ENCODE measurements at places on chromosomes 6 and 20.

DNA sequence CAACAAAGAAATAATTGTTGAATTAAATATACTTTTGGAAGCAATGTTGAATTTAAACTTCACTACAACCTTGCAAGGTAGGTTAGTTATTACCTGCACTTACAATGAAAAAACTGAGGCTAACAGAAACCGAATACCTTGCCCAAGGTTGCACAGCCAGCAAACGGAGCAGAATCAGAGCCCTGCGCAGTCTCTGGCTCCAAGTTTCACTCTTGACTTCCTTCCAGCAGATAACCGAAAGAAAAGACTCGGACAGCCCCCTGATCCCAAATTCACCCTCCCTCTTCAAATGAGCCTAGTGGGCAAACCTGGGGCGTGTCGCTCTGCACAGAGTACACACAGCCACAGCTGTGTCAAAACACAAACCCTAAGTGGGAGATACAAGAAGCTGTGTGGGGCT is 72.1 kb upstream of the FOXQ1 start:
- DNase-seq: no peak

- no peak for DNase-seq
Observed at GRCh38 chr6:112253841-112254816, at the start of gene LAMA4. Gene LAMA4, minus strand, starts transcription at chr6:112254567. Its CDS starts 417 bp downstream, at chr6:112254150.

DNA sequence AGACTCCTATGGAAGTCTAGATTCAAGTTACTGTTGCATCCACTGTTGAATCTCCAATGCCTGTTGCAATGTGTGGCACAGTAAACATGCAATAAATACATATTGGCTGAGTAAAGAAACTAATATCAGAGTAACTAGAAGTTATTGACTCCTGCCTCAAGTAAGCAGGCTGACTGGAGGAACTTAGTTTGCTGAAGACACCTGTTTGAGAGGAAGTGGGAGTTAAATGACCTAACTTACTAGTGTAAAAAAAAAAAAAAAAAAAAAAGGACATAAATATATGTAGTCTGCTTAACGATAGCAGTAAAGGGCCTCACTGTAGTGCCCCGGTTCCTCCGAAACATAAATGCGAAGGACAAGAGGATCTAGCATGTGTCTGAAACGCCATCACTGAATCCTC is 249.8 kb upstream of the PRDM1 start:
- no peak for DNase-seq

- DNase-seq: no peak
Observed at GRCh38 chr20:56605261-56605996, 23.7 kb upstream of the TFAP2C start.

DNA sequence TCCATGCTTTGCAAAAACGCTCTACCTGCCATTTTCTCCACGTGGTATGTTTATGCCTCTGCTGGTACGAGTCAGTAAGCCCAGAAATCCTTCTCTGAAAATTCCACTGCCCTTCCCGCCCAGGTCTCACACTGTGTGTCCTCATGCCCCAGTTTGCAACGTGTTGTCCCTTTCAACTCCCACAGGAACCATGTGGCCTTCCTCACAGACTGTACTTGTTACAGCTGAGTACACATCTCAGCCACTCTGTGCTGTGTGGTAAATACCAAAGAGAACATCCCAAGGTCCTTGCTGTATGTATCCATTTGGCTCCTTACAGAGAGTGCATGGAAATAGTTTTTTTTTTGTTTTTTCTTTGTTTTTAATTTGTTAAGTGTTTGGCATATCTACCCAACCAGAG is 56.9 kb downstream of the RTN4IP1 start:
- DNase-seq: no peak

DNA sequence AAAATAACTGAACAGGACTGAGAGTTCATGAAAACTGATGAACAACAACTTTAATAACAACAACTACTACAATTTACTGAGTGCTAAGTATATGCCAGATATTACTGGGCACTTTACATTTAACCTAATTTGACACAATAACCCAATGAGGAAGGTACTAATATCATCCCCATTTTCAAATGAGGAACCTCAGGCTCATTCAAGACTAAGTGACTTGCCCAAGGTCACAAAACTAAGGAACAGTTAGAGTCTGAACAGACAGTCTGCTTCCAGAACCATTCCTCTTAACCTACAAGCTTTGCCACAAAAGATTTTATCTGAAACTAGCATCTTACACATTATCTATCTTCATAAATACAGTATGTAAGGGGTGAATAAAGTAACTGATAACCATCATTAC is 10.6 kb upstream of the NDRG3 start:
- DNase-seq: no peak

DNA sequence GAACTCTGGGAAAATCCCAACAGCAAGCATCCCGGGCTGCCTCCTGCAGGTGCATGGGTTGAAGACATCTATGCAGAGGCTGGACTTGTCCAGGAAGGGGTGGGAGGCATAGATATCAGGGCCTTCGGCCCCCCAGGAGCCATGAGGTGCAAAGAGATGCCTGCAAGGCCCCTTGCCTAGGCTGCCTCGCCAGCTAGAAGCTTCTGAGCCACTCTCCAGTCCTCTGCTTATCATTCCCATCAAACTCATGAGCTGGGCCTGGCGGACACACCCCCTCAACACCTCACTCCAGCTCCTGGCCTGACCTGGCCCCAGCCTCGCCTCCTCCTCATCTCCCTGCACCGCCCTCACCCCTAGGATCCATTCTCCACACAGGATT is 152.4 kb upstream of the PTPN1 start:
- no peak for DNase-seq

DNA sequence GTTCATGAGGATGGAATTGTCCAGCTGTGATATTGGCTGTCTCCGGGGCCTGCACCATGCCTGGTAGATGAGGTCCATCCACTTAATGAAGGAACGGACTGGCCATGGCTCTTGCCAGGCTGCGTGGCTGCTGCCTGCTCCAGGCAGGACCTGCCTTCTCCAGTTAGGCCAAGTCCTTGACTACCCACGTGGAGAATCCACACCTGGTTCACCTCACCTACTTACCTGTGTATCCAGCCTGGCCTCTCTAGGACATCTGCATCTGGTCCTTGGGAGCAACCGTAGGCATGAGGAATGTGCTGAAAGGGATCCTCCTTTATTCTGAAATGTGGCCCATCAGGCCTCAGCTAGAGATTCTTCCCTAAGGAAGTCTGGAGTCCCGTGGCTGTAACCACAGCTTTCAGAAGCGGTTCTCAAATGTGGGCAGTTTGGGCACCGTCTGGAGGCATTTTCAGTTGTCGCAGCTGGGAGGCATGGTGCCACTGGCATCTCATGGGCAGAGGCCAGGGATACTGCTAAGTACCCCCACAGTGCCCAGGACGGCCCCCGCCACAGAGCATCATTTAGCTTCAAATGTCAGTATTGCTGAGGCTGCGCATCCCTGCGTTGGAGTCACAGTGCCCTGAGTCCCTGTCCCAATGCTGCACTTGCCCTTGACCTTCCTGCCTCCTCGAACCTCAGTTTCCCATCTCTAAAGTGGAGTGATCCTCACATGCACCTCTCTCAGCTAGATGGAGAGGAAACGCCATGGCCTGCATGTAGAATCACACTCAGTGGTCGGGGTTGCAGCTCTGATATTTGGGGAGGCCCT is 67.5 kb downstream of the PHACTR3 start:
- DNase-seq: no peak

GRCh38 chr6:147900247-147900830 is 391.8 kb downstream of the SAMD5 start:
- no peak for DNase-seq

DNA sequence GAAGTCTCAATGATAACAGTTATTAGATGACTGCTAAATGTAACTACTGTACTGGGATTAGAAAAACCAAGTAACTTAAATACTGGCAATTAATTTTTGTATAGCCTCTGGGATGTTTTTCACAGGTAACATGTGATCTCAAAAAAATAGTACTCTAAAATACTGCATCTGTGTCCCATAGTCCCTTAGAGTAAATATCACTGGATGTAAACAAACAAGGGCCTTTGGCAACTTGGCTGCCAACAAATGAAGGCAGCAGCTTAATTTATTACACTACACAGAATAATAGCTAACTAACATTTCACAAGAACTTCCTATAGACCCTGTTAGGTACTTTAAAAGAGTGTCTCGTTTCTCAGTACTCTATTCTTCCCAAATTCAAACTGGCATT is 14.0 kb downstream of the ARHGAP18 start:
- DNase-seq: no peak
